Right renal cortex interstitium (tissue), 3 donors: ENCODE measurements at places on chromosomes 2 and 18. TPM values are rescaled to one million over a fixed set of nuclear protein-coding genes. Genes with fewer than 3 reads are reported as not detected.

TMEM247 gene
- not detected for polyA plus RNA-seq

GRB14 gene
- polyA plus RNA-seq: 51.0 TPM

C2orf74 gene
- polyA plus RNA-seq: 57.0 TPM

GPC1 gene
- polyA plus RNA-seq: 25.3 TPM

SMARCAL1 gene
- polyA plus RNA-seq: 28.3 TPM

GRCh38 chr2:121825003-121825950, 69.8 kb downstream of the TSN start:
- DNase-seq: no peak

- no peak for DNase-seq
These were observed 103.8 kb downstream of the TRIM43 start for GRCh38 chr2:95695613-95696012.

DNA sequence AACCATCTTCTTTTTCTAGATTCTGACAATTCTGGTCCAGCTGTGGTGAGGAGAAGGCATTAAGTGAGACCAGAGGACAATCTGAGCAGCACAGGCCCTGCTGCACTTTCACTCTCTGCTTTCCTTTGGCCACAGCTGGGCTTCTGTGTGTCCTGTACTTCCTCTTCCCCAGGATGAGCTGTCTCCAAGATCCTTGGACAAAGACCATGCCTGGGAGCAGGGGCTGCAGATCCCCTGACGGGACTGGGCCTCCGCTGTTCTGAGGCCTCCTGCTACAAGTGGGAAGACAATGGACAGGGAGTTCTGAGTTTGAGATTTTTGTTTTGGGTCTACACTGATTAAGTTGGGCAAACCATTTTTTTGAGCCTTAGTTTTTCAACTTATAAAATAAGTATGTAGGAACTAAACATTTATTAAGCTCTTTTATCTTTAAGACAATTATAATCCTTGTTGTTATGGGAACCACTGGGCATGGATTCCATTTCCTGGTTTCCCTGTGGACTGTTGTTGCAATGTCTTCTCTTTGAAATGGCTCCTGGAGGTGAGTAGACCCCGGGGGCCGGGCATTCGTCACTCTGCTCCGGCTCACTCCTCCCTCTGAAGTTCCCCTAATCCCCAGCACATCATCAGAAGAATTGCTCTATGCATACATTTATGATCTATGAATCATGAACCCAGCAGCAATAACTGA, 266.6 kb downstream of the ACTR3 start:
- no peak for DNase-seq

- DNase-seq: no peak
These were observed 319.5 kb upstream of the HNMT start for GRCh38 chr2:137644731-137645130.

DNA sequence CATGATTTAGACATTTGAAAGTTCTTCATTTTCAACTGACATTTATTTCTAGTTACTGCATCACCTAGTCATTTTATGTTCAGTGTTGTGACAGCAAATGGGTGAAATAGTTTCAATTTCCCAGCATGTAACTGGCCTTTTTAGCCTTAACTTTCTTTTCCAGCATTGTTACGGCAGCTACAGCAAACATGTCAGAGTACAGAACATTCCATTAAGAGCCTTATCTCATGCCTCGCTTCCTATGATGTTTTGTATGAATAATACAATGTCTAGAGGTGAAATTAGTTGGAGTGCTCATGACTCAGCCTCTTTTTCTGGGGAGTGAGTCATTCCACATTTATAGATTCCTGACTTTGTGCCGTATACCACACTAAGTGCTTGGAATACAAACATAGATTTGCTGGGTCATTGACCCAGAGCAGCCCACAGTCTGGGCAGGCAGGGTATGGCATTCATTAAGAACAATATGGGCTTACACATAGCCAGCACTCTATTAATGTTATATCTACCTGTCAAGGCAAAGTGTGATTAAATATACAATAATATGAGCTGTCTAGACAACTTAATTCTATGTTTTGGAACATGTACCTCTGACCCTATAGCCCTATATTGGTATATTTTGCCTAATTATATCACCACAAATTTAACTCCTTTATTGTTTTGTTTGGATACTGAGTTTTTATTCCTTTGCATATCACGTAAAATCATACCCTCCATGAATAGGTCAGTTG, 72.2 kb downstream of the MAP2 start:
- no peak for DNase-seq

DNA sequence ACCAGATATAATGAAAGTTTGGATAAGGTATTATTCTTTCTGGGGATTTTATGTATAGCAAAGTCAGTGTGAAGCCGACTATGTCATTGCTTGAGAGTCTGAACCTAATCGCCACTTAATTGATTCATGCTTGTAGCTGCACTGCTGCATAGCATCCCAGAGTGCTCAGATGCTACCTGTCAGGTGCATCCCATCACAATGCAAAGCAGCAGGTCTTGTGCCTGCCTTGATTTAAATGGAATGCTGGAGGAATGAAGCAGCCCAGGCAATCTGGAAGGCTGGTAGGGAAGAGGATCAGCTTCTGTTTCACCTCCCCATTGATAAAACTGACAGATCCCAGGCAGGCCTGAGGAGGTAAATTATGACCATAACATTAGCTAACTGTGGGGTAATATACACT, 40.4 kb upstream of the ATIC start:
- no peak for DNase-seq

DNA sequence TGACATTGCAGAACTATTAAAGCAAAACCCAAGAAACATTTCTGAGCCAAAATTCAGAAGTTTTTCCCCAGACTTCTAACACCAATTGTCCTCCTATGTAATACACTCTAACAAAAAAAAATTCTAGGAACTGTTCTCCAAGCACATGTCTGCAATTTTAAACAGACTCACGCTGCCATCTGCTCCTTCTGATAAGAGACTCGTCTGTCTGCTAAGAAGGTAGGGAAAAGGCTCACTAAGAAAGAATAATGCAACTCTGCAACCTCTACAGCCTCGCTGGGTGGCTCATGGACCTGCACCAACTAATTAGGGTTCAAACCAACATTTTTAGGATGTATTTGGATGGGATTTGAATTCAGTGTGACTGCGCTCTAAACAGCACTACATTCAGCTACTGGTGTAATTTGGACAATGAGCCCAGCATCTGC, 366.5 kb downstream of the DSC3 start:
- DNase-seq: no peak

DNA sequence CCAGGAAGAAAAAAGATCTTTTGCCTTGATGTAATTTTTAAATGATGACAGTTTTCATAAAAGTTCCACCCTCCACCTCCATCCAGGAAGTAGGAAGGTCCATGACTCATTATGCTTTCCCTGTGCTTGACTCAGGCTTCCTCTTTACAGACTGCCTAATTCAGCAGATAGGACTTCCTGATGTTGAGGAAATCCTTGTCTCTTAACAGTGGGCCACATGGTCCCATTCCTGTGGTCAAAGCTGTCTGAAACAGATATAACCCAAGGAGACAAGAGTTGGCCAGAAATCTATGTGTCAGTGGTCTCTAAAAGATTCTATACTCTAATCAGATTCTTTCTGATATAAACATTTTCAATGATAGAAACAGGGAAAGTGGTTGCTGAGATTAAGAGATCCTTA, 119.1 kb downstream of the BAZ2B start:
- DNase-seq: no peak
